ENCODE measurements at places on chromosomes 13 and 19. TPM values are rescaled to one million over a fixed set of nuclear protein-coding genes. Genes with fewer than 3 reads are reported as not detected.

CGB2 gene
- total RNA-seq = not detected

IGFL3 gene
- total RNA-seq = not detected

STAP2 gene
- total RNA-seq = 12.2 TPM

ZNF497 gene
- 1.3 TPM for total RNA-seq

MADCAM1 gene
- 0.44 TPM for total RNA-seq

FOXA3 gene
- not detected for total RNA-seq

ZNF225 gene
- total RNA-seq = 3.9 TPM

KCNRG gene
- 0.83 TPM for total RNA-seq

TNFSF9 gene
- 0.72 TPM for total RNA-seq

SHISA7 gene
- not detected for total RNA-seq

ZNF431 gene
- total RNA-seq = 10.7 TPM

NLRP11 gene
- total RNA-seq = not detected

FLT3LG gene
- total RNA-seq = 4.7 TPM

IL12RB1 gene
- not detected for total RNA-seq

ZNF625 gene
- 6.7 TPM for total RNA-seq

HCST gene
- not detected for total RNA-seq

C1QTNF9 gene
- total RNA-seq = not detected

All from endothelial cell of umbilical vein (primary cell).